ENCODE measurements at places on chromosomes 16 and 17.

- DNase-seq = no peak
Observed at GRCh38 chr17:45745601-45746494, 38.3 kb upstream of the CRHR1 start.

- no peak for DNase-seq
Observed at GRCh38 chr16:4056161-4057105, 59.8 kb downstream of the ADCY9 start.

DNA sequence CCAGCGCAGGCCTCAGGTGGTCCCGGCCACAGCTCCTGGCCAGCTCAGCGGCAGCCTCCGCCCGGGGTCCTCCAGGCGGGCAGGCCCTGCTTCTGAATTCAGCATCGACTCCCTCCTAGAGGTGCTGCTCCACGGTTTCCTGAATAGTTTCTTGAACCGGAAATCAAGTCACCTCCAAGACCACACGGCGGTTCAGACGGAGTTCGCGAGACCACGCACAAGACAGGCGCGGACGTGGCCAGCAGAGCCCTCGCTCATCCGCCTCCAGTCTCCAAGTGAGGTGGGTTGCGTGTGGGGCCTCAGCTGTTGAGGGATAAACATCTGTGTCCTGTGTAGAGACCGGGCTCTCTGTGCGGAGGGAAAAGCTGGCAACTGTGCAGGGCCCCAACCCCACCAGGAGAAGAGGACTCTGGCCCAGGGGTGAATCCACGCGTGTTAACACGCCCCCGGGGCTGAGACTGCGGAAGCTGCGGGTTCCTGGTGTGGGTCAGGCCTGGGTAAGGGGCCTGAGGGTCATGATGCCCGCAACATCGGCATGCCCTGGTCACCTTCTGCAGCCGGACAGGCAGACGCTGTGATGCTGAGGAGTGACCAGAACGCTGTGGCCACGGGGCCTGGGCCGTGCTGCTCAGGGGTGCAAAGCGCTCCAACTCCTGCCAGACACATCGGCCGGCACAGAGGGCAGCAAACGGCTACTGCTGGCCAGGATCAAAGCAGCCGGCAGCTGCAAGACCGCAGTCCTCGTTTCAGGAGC is 55.0 kb upstream of the METRNL start:
- no peak for DNase-seq

GRCh38 chr16:76162046-76162445 is 115.2 kb upstream of the CNTNAP4 start:
- DNase-seq = no peak

DNA sequence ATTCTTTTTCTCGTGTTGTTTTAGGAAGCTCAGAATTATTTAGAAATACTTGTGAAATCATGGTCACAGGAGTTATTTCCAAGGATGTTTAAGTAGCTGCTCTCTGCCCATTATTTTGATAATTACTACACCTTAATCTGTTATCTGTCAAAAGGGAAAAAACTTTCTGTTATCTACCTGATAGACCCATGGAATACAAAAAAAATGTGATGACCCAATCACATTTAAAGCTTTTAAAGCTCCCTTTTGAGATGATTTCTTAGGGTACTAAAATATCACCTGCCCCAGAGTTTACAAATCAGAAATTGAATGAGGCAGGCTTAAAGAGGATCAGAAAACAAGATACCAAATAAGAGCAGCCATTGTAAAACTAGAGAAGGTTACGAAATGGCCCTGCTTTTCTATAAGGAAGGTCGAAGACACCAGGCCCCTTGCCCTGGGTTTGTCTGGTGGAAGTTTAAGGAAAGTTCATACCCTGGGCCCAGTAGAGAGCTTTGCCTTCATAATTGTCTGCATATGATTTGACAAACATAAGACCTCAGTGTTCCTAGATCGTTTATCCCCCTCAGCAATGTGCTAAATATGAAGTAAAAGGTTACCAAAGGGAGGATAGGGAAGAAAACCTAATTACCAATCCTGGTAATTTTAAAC is 149.9 kb upstream of the TBX2 start:
- DNase-seq = no peak

- peak; percentile 21 for DNase-seq
Observed at GRCh38 chr16:9049241-9049640, 42.2 kb upstream of the HAPSTR1 start.

DNA sequence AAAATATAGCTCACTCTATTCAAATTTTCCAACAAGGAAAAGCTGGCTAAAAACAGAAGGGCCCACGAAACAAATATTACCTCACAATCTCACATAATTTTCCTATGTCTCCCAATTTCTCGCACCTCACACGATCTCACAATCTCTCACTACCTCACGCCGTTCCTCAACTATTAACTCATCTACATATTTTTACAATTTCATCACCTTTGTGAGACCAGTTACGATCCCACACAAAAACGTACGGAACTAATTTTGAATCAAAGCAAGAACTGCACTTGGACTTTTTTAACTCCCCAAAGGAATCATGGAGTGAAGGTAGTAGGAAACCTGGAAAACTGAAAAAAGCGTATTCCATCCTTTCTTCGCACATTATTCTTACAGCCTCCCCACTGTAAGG is 1.1 kb downstream of the CBX1 start:
- peak; percentile 75 for DNase-seq

- no peak for DNase-seq
Observed at GRCh38 chr16:3651461-3652372, 2.8 kb upstream of the DNASE1 start.
